SK-N-SH treated with all-trans-retinoic acid at 6 μM for 48 hours (cell line): ENCODE measurements at places on chromosomes 6 and 20.

GRCh38 chr6:24831771-24832716, 33.3 kb upstream of the ARMH2 start:
- ATAC-seq, result no peak

DNA sequence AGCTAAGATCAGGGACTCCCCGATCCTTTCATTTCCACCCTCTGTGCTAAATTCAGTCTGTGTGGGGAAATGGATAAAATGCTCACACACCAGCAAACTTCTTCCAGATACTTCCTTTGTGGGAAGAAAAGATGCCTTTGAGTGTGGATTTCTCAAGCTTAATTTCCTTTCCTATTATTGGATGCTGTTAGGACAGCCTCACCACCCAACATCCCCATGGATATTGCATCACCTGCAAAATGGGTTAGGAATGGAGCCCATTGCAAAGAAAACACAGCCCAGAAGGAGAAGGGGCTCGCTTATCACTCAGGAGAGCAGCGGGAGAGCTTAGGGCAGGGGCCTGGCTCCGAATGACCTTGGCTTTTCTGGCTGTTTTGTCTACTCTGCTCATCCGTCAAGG, 272.2 kb downstream of the CDC5L start:
- no peak for ATAC-seq

DNA sequence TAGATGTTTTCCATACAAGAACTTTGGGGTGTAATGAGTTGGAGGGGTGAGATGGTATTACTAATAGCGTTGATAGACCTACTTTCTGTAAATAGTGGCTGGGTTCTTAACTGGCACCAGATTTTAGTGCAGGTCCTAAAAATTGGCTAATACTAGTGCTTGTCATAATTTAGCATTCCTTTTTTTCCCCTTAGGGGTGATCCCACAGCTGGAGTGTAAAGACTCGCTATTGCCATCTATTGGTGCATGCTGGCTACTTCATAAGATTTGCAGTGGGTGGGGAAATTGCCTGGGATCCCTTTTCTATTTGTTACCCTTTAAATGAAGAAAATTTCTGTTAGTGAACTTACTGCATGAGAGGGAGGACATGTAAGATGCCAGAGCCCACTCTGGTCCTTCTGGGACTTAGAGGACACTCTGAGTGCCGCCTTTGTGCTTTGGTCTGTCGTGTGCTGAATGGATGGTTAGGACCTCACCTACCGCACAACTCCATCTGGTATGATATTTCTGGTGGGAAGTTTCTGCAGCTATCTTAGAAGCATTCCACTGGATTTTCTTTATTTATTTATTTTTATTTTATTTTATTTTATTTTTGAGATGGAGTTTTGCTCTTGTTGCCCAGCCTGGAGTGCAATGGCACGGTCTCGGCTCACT, 195.5 kb downstream of the JARID2 start:
- peak; percentile 60 for ATAC-seq

GRCh38 chr20:40811004-40811403, 122.0 kb upstream of the MAFB start:
- ATAC-seq, result no peak

- peak; percentile 72 for ATAC-seq
Measured at GRCh38 chr6:2037237-2037926, 208.0 kb downstream of the GMDS start.

DNA sequence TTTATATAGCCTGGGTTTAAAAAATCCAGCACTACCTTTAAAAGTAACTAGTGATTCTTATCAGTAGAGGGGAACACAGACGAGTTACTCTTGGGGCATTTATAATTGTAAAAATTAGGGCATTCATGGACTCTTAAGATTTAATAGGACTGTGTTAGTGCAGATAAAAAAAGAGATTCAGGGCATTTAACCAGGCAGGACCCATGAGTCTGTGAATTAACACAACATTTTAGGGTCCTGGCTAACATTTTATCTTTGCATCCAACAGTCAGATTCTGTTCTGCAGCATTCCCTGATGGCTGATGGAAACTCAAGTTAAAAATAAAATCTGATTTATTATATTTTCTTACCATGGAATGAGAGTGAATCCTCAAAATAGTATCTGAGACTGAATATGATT, 774.3 kb downstream of the PHF3 start:
- no peak for ATAC-seq

DNA sequence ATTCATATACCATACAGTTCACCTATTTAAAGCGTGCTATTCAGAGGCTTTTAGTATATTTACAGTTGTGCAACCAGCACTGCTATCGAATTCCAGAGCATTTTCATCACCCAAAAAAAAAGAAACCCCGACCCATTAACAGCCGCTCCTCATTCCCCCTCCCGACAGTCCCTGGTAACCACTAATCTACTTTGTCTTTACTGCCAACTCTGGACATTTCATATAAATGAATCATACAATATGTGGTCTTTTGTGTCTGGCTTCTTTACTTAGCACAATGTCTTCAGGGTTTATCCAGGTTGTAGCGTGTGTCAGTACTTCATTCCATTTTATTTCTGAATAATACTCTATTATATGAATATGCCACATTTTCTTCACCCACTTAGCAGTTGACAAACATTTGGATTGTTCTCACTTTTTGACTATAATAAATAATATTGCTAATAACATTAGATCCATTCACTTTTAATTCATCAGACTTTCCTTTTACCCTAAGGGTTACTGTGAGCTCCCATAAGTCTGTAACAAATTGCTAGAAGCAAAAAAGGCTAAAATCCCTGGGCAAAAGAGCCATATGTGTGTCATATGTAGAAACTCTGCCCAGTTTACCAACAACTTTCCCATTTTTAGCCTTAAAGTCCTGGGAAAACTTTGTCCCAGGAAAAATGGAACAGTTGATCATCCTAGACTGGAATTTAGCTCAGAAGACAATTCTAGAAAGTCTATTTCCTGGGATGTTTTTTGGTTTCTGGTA, 23.2 kb upstream of the ROS1 start:
- peak; percentile 93 for ATAC-seq

DNA sequence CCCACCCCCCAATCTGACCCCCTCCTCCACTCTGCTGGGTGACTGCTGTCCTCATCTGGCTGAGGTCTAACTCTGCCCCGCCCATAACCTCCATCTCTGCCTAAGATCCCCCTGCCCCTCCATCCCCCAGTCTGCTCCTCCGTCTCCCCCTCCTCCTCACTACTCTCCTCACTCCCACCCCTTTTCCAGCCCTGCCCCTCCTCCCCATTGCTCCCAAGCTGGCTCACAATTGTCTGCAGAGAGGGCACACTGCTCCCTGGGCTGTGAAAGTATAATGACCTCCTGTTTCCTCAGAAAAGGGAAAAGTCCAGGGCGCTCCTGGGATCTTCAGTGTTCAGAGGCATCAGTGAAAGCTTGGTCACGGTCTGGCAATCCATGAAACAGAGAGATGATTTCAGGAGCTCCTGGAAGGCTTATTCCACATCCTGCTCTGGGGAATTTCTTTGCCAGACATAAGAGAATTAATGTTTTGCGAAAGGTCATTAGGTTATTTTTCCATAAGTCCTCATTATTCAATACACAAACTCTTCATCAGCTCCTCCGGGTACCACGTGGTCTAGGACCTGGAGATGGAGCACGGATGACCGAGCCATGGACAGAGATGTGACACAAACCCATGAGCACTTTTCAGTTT, 21.5 kb downstream of the CST5 start:
- no peak for ATAC-seq

DNA sequence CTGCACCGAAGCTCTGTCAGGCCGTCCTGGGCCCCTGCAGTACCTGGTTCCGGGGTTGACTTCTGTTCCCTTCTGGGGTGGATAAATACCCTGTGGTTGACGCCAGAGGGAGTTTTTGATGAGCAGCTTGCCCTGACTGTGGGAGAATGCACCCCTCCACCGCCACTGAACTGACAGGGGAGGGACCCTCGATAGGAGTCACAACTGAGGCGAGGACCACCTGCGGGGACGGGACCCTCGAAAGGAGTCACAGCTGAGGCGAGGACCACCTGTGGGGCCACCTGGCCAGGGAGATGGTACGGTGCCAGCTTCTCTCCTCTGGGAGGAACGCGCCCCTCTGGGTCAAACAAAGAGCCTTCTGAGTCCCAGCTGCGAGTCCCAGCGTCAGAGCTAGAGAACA, 100.1 kb upstream of the FRMD1 start:
- no peak for ATAC-seq

GRCh38 chr6:52493669-52494068, 73.5 kb downstream of the EFHC1 start:
- no peak for ATAC-seq

DNA sequence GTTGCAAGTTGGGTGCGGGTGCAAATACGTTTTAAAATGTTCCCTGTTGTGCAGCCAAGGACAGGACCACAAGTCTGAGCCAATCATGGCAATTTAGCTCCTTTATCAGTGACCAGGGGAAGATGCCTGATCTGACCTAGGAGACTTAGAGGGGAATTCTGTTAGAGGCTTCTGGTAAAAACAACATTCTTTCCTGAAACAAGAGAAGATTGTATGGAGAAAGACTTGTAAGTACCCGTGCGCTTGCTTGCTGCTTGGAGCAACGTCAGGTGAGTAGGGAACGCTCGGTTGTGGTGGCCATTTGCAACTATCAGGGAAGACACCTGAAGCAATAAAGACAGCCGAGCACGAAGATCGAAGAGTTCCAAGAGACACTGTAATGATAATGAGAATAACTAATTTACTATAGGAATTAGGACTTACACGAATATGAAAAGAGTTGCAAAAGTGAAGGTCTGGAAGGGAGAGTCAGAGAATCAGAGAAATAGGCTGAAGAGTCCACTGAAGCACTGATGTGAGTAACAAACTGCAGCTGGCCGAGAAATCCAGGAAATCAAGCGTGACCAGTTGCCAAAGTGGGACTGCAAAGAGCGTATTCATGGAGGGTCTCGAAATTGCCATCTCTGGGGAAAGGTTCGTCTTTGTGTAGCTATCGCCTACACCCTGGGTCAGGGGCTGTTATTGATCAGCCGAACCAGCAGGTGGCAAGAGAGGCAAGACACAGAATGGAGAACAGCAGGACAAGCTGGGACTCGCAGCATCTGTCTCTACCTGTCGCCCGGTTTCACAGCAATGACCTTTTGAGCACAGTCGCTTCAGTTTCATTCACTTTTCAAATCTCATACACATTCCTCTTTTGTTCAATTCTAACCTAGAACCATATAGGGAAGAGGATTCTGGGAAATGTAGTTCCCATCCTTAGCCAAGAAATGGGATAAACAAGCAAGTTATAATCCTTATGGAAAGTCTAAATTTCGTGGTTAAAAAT, 26.1 kb downstream of the LOC128125822 start:
- ATAC-seq, result peak; percentile 97

GRCh38 chr6:105188251-105188650, 8.4 kb upstream of the POPDC3 start:
- no peak for ATAC-seq

DNA sequence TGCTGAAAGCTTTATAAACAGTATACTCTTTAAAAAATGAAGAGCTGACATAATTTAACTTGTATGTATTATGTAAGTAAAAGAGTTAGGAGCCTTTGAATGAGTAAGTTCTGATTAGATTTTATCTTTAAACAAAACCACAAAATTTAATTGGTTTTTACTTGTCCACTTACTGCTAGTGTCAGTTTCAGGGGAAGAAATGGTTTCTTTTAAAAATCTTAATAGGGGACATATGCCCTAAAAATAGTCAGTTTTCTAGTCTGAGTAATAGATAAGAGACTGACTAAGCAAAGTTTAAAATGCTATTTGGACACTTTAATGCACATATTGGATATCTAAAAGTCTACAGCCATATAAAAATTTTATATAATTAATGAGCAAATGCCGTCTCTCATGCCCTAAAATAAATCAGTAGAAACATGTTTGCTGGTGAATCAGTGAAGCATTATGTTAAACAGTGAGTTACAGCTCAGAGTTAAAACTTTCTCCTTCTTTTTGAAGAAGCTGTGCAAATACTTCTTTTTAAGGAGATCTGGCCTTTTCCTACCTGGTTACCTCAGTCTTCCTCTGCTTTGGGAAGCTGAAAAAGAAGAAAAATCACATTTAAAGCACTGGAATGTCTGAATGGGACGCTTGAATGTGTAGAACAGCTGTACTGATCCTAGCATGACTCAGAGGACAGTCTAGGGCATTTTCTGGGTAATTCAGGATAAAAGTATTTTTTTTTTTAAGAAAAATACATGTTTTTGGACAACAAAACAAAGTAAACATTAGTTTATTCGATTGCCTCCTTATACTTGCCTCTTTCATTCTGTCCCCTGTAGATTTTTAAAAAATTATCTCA, 55.3 kb downstream of the CDH26 start:
- ATAC-seq, result no peak

GRCh38 chr20:58236612-58237317, 8.3 kb upstream of the ANKRD60 start:
- peak; percentile 88 for ATAC-seq

DNA sequence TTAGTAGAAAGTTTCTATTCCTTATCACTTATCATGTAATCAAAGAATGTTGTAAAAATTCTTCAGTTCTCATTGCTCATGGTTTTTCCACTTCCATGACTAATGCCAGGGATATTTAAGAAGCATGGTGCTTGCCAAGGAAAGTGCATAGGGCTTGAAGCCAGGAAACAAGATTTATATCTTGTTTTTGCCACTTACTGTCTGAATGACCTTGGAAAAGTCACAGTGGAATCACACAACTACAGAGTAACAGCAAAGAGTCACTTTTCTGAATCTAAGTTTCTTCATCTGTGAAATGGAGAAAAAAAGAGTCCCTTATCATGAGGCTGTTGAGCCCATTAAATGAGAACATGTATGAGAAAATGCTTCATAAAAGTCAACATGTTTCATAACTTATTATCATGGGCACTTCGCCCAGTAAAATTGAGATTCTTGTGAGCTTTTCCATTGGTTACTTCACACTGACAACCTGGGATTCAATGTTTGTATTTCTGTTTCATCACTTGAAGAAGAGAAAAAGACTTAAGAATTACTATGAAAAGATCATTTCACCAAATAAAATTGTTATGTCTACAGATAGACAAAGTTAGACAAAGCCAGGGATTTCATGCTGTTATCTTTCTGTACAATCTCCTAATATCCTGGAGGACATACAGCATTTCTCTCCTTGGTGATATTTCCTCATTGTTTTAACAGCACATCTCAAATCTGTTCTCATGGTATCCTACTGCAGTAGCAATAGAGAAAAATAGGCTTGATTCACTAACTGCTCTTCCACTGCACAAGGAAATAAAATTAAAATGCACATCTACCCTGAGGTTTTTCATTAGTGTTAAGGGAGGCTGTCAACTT, 7.6 kb upstream of the BMP5 start:
- ATAC-seq, result peak; percentile 61

DNA sequence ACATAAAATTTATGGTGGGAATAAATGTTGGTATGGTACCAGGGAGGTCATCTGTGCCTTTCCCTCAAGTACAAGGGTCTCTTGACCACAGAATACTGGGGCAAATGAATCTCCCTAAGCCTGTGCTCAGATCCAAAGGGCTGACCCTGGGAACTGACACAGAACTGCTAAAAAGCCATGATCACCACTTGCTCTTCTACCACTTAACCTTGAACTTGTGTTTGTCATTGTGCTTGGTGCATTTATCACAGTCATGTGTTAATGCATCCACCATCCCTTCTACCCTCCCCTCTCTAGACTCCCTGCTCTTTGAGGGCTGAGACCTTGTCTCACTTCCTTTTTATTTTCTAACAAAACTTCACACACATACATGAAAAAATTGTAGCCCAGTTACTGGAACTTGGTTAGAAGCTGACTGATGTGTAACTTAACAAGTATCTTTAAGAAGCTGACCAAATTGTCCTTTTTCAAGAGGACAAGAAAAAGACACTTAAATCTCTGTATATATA, 46.1 kb upstream of the PBOV1 start:
- ATAC-seq, result no peak
